ENCODE measurements at places on chromosomes 3 and 15. TPM values are rescaled to one million over a fixed set of nuclear protein-coding genes. Genes with fewer than 3 reads are reported as not detected.

GRCh38 chr15:94620632-94621031 is 389.3 kb downstream of the MCTP2 start:
- DNase-seq, result no peak

GRCh38 chr15:48544778-48545177 is 100.7 kb downstream of the FBN1 start:
- no peak for DNase-seq

GRCh38 chr15:80467311-80467714 is 63.1 kb downstream of the ARNT2 start:
- no peak for DNase-seq

Gene ZNF860
- total RNA-seq, result 2.6 TPM

GRCh38 chr3:111593666-111594065 is 1.5 kb downstream of the ZBED2 start:
- no peak for DNase-seq

- DNase-seq, result no peak
Observed at GRCh38 chr3:173939331-173939730, 541.8 kb downstream of the NLGN1 start.

- DNase-seq, result no peak
Observed at GRCh38 chr3:160035757-160036156, 47.1 kb downstream of the IL12A start.

DNA sequence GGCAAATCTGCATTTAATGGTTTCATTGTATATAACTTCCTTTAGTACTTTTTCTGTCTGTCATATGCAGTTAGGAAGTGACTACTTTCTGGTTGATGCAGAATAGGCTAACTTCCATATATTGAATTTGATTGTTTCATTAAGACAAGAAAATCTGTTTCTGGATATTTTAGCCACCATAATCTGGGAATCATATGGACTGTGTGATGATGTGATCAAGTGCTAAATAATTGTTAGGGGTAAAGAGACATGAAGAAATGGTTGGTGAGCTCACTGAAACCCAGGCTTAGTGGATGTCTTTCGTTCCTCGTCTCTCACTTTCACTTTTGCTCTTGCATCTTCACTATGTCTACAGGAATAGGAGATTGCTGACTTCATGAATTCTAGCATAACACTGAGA is 3.5 kb upstream of the MNS1 start:
- DNase-seq, result no peak

Gene SI
- not detected for total RNA-seq

DNA sequence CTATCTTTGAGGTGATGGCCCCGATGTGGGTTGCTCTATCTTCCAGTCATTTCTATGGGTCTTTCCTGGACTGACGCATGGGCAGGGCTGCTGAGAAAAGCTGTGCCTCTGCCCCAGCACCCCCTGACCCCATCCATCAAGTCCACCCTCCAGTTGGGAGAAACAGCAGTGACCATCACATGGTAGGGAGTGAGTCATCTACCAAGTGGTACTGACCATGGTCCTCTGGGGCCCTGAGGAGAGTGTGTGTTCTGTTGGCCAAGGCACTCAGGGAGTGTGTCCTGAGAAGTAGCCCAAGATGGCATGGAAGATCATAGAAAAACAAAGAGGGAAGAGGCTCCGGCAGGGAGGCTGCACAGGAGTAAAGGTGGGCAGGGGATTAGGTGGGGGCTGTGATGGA is 1.6 kb upstream of the DNAH1 start:
- DNase-seq, result no peak

Gene PP2D1
- total RNA-seq, result not detected

DNA sequence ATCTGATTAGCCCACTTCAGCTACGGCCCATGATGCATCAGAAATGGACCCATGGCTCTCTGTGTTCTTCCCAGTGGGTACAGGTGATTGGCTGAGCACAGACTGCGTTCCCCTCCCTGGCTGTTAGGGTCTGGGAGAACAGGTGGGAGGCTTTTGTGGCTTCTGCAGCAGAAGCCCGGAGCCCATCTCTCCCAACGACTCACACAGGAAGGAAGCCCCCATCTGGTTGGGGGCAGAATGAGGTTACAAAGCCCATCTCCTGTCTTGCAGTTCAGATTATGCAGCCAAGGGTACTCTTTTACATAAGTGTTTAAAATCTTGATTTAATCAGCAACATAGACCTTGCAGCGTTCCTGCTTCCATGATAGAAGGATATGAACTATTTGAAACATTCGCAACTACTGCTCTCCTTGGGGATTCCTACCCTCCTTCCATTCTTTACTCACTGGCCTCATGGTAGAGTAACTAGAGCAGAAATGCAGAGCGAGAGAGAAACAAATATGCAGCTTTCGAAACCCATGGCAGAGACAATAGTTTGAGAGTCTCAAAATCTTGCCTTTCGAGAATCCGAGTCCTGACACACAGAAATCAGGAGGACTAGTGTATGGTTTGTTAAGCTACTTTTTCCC is 291.3 kb downstream of the TLE3 start:
- DNase-seq, result no peak

GRCh38 chr3:187011915-187012314 is 81.6 kb downstream of the ST6GAL1 start:
- no peak for DNase-seq

- peak; percentile 34 for DNase-seq
Observed at GRCh38 chr3:12461097-12461649, 23.1 kb upstream of the TSEN2 start.

GRCh38 chr3:134311265-134311664 is 60.6 kb upstream of the RYK start:
- no peak for DNase-seq

GRCh38 chr3:138219255-138219654 is 32.2 kb downstream of the ARMC8 start:
- no peak for DNase-seq

DNA sequence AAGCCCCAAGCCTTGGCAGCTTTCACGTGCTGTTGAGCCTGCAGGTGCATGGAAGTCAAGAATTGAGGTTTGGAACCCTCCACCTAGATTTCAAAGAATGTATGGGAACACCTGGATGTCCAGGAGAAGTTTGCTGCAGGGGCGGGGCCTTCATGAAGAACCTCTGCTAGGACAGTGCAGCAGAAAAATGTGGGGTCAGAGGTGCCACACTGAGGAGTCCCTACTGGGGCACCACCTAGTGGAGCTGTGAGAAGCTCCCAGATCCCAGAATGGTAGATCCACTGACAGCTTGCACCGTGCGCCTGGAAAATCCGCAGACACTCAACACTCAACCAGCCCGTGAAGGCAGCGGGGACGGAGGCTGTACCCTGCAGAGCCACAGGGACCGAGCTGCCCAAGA is 201.6 kb downstream of the OCA2 start:
- no peak for DNase-seq

- no peak for DNase-seq
Observed at GRCh38 chr3:52326976-52327375, 10.9 kb downstream of the DNAH1 start.

DNA sequence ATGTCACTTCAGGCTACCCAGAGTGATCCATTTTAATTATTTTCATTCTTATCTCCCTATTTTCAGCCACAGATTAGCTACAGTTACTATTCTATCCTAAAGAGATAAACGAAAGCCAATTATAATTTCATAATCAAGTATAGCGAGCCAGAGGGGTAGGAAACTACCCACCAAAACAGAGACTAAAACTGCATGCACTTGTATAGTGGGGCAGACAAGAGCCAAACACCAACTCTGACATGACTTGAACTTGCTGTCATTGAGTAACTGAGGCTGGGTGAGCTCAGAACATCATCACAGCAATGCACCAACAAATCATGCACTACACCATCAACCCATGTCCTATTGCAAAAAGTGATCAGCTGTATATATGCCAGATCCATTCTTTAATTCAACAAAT is 64.8 kb downstream of the FBN1 start:
- no peak for DNase-seq

Gene CLSTN2
- not detected for total RNA-seq

Gene ZNF501
- total RNA-seq, result 3.9 TPM

- DNase-seq, result peak; percentile 37
Observed at GRCh38 chr15:50390554-50391264, 33.5 kb upstream of the USP8 start.

Gene YEATS2
- total RNA-seq, result 37.2 TPM

- DNase-seq, result no peak
Observed at GRCh38 chr3:9869955-9870354, 10.1 kb downstream of the CIDEC start.

Gene CAMK2N2
- 2.6 TPM for total RNA-seq

Gene C3orf49
- total RNA-seq, result not detected

GRCh38 chr15:63374686-63375520 is 6.7 kb downstream of the CA12 start:
- peak; percentile 57 for DNase-seq

DNA sequence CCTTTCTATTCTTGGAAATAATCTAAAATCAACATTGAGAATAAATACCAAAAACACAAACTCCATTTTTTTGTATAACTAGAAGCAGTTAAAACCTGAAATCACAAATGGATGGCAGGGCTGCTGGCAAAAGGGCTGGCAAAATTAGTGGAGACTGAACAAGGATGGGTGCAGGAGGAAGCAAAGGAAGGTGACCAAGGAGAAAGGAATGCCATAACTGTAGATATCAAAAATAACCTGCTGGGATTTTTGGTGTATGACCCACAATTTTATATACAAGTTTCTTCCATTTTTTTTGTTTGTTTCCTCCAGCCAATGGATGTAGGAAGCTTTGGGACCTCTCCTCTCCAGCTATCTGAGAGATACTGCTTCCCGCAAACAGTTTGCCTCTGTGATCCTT is 12.7 kb downstream of the CFAP44 start:
- DNase-seq, result no peak

GRCh38 chr3:56987238-56987895 is 73.1 kb upstream of the SPATA12 start:
- DNase-seq, result no peak

DNA sequence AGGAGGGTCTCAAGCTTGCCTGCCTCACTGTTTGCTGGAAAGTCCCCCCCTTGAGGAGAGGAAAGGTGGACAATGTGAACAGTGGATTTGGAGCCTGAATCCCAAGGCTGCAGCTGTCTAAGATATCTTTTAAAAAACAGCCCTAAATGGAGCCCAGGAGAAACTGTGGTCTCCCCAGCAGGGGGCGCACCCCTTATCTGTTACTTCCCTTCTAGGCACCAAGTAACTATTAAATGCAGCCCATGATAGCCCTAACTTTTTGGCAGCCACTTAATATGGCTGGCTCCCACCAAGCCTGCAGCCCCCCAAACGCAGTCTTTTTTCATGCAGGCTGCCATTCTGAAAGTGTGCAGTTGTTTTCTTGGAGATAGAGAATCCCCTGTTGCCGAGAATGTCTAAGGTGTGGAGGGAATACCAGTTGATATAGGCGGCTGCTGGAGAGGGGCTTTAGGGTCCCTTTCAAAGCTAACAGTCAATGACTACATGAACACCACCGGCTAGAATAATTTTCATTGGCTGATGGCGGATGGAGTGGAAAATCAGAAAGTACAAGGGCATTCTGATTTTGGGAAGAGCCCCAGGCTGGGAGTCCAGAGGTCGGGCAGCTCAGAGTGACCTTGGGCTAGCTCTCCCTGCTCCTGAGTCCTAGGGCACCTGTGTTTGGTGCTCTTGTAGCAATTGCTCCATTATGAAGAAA is 1.3 kb downstream of the RHCG start:
- no peak for DNase-seq

DNA sequence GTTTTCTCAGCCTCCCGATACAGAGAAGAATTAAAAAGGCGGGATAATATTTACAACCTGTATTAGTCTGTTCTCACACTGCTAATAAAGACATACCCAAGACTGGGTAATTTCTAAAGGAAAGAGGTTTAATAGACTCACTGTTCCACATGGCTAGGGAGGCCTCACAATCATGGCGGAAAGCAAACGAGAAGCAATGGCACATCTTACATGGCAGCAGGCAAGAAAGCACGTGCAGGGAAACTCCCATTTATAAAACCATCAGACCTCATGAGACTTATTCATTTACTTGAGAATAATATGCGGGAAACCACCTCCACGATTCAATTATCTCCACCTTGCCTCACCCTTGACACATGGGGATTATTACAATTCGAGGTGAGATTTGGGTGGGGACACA is 27.5 kb upstream of the RPL39L start:
- no peak for DNase-seq

DNA sequence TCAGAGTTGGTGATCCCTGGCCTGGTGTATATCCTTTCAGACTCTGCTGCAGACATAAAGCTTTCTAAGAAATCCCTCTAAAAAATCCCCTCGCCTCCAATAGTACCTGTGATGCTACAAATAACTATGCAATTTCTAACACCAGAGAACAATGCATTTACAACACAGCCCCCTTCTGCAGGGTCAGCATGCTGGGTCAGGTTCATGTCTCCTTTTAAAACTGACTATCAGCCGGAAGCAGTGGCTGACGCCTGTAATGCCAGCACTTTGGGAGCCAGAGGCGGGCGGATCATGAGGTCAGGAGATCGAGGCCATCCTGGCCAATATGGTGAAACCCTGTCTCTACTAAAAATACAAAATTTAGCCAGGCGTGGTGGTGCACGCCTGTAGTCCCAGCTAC is 77.0 kb upstream of the SPATA12 start:
- no peak for DNase-seq

DNA sequence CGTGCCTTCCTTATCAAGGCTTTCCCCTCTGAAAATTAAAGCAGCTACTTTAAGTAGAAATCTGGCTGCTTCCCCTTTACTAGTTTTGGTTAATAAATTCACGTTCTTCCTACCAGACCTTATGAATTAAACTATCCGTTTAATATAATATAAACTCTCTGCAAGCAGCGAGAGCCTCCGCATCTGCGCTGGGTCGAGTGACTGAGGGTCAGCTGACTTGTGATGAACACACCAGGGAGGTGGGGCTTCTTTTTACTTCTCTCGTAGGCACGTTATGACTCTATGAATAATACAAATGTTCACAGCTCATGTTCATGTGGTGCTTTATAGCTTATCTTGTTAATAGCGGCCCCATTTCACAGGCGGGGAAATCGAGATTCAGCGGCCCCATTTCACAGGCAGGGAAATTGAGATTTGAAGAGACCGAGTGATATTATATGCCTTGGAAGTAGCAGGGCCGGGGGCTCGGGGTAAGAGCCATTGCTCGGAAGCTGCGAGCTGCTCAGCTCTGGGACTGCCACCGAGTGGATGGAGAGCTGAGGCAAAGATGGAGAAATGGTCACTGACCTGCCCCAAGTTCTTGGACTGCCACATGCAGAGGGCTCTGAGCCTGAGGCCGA is 8.3 kb downstream of the MUC4 start:
- no peak for DNase-seq

Gene ENTPD3
- not detected for total RNA-seq

- DNase-seq, result no peak
Observed at GRCh38 chr3:134464689-134465365, 21.0 kb downstream of the ANAPC13 start.

- DNase-seq, result no peak
Observed at GRCh38 chr15:44593042-44593736, 56.2 kb downstream of the EIF3J start.

DNA sequence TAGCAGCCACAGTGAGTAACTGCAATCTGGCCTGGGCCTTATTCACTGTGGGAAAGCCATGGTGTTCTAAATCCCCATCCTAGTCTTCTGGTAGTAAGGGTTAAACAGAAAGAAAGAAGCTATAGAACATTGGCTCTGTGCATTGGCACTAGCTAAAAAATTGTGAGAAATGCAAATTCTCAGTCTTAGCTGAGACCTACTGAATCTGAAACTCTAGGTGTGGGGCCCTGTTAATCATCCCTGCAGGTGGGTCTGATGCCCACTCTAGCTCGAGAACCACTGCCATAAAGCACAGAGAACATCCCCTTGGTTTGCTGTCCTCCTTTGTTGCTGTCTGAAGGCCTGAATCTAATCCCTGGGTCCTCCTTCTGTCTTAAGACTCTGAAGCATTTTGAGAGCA is 59.3 kb downstream of the MEIS2 start:
- no peak for DNase-seq

GRCh38 chr3:180421721-180422120 is 180.2 kb upstream of the TTC14 start:
- no peak for DNase-seq

Gene LRRC2
- 0.08 TPM for total RNA-seq

Gene MORC1
- total RNA-seq, result not detected

Gene WNT7A
- 4.7 TPM for total RNA-seq

Gene ANKRD63
- not detected for total RNA-seq
